Activated CD4-positive, CD25-positive, alpha-beta regulatory T cell treated with anti-CD3 and anti-CD28 coated beads, Interleukin-2, amount 50 U/mL, for 72 hours (primary cell): ENCODE measurements at places on chromosomes 11 and 22.

- DNase-seq = no peak
These were observed 1.1 kb downstream of the ZBTB44 start for GRCh38 chr11:130313383-130314183.

- DNase-seq = no peak
These were observed 33.2 kb upstream of the CECR2 start for GRCh38 chr22:17336061-17336460.

GRCh38 chr11:128872594-128872993 is 5.5 kb upstream of the KCNJ1 start:
- DNase-seq = no peak

GRCh38 chr22:39847477-39847876 is 46.1 kb downstream of the ENTHD1 start:
- DNase-seq = no peak

GRCh38 chr11:121143921-121144320 is 42.9 kb downstream of the TECTA start:
- DNase-seq = no peak

GRCh38 chr11:89490981-89491690 is at the start of gene NOX4:
Gene NOX4, minus strand, starts transcription at chr11:89491375. Its CDS starts 129 bp downstream, at chr11:89491246.
- no peak for DNase-seq

DNA sequence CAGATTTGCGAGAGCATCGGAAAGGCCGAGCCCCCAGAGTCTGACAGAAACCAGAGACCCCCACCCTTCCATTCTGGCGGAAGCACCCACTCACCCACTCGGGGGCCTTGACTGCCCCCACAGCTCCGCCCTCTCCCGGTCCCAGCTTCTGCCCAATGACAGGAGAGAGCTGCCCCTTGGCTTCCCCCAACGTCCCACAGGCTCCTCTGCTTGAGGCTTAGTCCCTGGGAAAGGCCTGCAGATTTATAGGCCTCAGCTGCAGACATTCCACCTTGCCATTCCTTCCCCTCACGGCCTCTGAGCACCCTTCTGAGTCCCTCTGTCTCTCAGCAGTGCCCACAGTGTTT is 125.0 kb upstream of the NCAM1 start:
- no peak for DNase-seq

DNA sequence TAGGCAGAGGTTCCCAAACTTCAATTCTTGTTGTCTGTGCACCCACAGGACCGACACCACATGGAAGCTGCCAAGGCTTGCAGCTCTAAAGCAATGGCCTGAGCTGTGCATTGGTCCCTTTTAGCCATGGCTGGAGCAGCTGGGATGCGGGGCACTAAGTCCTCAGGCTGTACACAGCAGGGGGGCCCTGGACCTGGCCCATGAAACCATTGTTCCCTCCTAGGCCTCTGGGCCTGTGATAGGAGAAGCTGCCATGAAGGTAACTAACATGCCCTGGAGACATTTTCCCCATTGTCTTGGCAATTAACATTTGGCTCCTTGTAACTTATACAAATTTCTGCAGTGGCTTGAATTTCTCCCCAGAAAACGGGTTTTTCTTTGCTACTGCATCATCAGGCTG is 43.6 kb upstream of the SLC6A5 start:
- no peak for DNase-seq

- DNase-seq = no peak
These were observed 936.5 kb downstream of the TBC1D22A start for GRCh38 chr22:47698906-47699305.

- peak; percentile 43 for DNase-seq
These were observed 562 bp downstream of the ZBED4 start for GRCh38 chr22:49853981-49854831.

GRCh38 chr22:17242641-17243040 is 23.4 kb upstream of the ADA2 start:
- no peak for DNase-seq

- no peak for DNase-seq
These were observed 39.2 kb upstream of the HMGXB4 start for GRCh38 chr22:35218079-35218478.

- DNase-seq = no peak
These were observed 1026.0 kb downstream of the TBC1D22A start for GRCh38 chr22:47788461-47788860.
